Activated CD4-positive, alpha-beta T cell treated with anti-CD3 and anti-CD28 coated beads, Interleukin-2, amount 50 U/mL, for 48 hours (primary cell): ENCODE measurements at places on chromosomes 11 and 22.

GRCh38 chr22:46416891-46417580, 81.5 kb downstream of the TRMU start:
- DNase-seq = no peak

DNA sequence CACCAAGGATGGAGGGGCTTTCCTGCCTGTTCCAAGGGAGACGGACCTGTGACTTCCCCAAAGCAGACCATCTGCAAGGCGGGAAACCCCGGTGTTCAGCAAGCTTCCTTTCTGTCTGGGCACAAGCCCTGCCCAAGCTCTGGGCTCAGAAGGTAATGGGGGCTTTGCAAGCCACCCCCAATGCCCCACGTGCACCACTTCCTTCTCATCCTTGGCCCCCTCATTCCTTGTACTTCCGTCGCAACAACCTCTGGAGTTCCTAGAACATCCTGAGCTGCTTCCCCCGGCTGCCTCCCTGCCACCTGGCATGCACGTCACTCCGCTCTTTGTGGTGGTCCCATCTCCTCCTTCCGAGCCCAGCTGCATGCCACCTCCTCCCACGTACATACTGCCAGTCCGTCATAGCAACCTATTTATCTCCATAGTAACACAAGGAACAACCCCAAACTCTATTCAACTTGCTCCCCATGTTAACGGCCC, 3.9 kb downstream of the MYEOV start:
- DNase-seq = no peak

- DNase-seq = no peak
Observed at GRCh38 chr11:33719587-33719986, 16.6 kb downstream of the CD59 start.

GRCh38 chr11:113265362-113265761, 49.0 kb upstream of the TTC12 start:
- no peak for DNase-seq

DNA sequence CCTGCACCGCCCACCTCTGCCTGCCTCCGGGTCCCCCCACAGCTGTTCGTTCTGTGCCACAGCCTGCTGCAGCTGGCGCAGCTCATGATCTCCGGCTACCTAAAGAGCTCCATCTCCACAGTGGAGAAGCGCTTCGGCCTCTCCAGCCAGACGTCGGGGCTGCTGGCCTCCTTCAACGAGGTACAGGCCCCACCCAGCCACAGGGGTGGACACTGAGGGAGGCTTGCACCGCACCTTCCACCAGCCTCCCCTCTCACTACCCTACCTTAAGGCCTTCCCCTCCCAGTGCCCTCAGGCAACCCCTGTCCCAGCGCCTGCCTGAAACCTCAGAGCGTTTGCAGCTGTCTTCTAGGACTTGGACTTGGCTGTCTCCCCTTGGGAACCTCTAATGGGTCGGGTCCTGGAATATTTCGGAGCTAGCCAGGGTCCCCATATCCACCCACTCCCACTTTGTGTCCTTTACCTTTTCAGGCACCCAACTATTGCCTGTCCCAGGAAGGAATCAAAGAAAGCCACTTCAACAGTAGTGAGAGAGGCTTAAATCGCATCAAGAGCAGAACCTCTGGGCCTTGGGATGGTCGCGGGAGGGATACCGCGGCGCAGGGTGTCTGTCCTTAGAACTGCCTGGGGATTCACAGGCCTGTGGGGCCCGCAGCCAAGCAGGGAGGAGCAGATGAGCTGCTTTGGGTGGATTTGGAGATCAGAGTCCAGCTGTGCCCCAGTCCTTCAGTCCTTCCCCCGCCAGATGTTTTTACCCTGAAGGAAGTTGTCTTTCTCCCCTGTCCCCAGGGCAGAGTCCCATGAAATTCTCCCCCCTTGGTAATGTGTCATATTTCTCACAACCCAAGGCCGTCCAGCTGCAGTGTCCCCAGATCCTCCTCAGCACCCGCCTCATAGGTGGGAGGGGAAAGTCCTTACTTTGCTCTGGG, 13.3 kb downstream of the SLCO2B1 start:
- no peak for DNase-seq
